Left ventricle myocardium superior (tissue), 1 donor: ENCODE measurements at places on chromosomes 5 and 9. TPM values are rescaled to one million over a fixed set of nuclear protein-coding genes. Genes with fewer than 3 reads are reported as not detected.

DNA sequence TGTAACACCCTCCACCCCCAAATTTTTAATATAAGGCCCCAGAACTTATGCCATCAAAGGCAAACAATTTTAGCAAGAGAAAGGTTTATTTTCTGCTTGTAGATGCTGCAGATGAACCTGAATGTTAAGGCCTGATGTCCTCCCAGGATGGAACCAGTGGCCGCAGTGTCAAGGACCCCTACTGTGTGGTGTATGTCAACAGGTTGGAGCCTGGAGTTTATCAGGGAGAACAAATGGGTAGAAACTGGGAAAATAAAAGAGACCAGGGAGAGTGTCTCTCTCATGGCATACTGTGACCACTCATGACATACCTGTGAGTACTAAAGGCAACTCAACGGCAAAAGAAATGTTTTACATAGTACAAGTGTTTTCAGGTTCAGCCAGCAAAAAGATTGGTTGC lies 34.5 kb upstream of the LMNB1 start:
- DNase-seq = no peak

- no peak for DNase-seq
Observed at GRCh38 chr9:8745347-8745746, 945.8 kb upstream of the DMAC1 start.

DNA sequence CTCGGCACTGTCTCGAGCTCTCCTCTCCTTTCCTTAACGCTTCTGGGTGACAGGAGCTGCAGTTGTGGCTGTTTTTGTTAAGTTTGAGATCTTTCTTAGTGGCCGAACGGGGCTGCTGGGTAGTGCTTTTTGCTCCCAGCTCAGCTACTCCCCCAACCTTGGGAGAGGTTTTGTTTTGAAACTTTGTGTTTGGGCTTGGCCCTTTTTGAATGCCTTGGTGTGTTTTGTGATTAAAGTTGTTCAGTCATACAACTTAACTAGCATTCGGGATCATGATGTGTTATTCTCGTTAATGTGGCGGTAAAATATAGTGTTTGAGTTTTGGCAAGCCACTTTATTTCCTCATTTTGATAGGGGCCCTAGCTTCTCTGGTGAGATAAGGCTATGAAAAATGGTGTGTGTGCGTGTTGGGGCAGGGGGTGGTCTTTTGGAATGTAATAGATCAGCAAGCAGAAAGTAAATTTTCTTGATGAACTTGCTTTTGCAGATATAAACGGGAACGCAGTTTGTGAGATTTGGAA lies 1.1 kb downstream of the KDM3B start:
- no peak for DNase-seq

DNA sequence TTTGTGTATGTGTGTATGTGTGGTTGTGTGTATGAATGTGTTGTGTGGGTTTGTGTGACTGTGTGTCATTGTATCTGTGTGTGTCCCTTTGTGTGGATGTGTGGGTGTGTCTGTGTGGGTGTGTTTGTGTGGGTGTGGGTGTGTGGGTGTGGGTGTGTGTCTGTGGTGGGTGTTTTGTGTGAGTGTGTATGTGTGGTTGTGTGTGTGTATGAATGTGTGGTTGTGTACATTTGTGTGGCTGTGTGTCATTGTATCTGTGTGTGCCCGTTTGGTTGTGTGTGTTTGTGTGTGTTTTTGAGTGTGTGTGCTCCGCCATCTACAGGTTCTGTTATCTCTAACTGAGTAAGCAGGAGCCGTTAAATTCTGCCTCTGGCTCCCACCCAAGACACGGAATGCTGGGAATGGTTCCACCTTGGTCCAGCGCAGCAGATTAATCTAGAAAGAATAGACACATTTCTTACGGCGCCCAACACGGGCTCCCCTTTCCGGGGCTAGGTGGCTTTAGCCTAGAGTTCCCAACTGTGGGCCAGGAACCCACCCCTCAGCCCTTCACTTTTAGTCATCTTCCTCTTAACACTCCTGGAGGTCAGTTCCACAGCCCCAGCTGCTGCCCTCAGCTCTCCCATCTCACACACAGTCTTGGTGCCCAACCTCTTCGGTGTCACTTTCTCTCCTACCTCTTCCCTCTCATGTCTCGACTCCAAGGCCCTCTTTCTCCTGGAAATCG lies 197.1 kb downstream of the TTLL11 start:
- peak; percentile 53 for DNase-seq

- DNase-seq = no peak
Observed at GRCh38 chr5:180333661-180334060, 19.5 kb downstream of the GFPT2 start.

GRCh38 chr5:140631831-140632365 lies 1.1 kb downstream of the CD14 start:
- DNase-seq = no peak

GRCh38 chr9:120396931-120397330 lies 183.0 kb downstream of the CDK5RAP2 start:
- no peak for DNase-seq

DNA sequence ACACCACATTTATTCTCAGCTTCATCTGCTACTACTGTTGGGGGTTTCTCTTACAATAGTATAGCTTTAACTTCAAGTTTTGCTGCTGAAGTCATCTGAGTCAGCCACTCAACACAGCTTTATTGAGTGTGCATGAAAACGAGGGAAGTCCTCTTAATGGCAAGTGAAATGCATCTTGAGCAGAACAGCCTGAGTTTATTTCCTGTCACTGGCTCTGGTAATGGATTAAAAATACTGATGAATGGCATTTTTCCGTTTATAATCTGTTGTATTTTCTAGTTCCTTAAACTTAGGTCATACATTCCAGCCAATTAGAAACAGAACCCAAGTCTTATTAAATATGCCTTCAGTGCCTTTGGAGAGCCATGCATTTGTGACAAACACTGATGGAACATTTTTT lies 238.6 kb downstream of the SLF1 start:
- no peak for DNase-seq

- DNase-seq = peak; percentile 87
Observed at GRCh38 chr9:130860458-130861316, 25.6 kb downstream of the ABL1 start.

GRCh38 chr9:2461892-2462291 lies 159.7 kb upstream of the VLDLR start:
- DNase-seq = no peak

- DNase-seq = peak; percentile 89
Observed at GRCh38 chr9:121598167-121598964, 53.1 kb upstream of the DAB2IP start.

GRCh38 chr5:123719004-123719403 lies 207.0 kb downstream of the CSNK1G3 start:
- DNase-seq = no peak

GRCh38 chr9:6711403-6711802 lies 46.4 kb upstream of the KDM4C start:
- DNase-seq = no peak

GRCh38 chr9:134245179-134245578 lies 80.8 kb upstream of the RNU6ATAC start:
- no peak for DNase-seq

DNA sequence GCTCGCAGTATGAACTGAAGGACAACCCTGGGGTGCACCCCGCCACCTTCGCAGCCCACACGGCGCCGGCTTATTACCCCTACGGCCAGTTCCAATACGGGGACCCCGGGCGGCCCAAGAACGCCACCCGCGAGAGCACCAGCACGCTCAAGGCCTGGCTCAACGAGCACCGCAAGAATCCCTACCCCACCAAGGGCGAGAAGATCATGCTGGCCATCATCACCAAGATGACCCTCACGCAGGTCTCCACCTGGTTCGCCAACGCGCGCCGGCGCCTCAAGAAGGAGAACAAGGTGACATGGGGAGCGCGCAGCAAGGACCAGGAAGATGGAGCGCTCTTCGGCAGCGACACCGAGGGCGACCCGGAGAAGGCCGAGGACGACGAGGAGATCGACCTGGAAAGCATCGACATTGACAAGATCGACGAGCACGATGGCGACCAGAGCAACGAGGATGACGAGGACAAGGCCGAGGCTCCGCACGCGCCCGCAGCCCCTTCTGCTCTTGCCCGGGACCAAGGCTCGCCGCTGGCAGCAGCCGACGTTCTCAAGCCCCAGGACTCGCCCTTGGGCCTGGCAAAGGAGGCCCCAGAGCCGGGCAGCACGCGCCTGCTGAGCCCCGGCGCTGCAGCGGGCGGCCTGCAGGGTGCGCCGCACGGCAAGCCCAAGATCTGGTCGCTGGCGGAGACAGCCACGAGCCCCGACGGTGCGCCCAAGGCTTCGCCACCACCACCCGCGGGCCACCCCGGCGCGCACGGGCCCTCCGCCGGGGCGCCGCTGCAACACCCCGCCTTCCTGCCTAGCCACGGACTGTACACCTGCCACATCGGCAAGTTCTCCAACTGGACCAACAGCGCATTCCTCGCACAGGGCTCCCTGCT lies 3.8 kb downstream of the IRX1 start:
- DNase-seq = no peak

- DNase-seq = no peak
Observed at GRCh38 chr5:143147383-143147782, 256.1 kb downstream of the NR3C1 start.

DNA sequence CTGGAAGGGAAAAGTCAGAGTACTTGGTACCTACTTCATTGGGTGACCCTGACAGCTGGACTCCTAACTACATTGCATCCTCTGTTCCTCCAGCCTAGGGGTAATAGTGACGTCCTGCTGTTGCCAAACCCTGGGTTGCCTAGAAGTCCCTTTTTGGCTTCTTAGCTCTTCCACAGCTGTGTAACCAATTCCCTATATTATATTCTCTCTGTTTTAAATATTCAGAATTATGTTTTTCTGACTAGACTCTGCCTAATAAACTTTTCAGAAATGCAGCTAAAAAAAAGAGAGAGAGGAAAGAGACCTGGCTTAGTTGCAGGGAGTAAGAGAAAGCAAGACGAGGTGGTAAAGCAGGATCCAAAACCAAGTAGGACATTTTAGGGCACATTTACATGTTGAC lies 28.4 kb downstream of the MCTP1 start:
- DNase-seq = no peak

GRCh38 chr5:169744336-169744735 lies 107.3 kb downstream of the DOCK2 start:
- no peak for DNase-seq

DNA sequence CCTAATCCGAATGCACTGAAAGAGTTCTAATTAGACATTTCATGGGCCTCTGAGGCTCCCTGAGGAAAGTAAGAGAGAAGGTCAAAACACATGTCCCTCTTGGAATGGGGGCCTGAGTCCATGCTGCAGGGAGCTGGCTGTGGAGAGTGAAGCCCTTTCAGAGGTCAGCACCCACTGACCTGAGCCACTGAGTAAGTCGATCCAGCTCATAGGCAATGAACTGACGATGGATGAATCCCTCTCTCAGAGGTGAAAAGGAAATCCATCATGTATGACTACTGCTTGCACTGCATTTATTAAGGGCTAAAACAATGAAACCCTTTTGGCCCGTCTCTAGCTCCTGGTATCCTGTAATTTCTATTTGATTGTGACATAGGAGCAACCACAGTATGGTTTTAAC lies 288.9 kb upstream of the VLDLR start:
- no peak for DNase-seq

GRCh38 chr9:107087222-107087621 lies 195.9 kb upstream of the RAD23B start:
- DNase-seq = no peak

DNA sequence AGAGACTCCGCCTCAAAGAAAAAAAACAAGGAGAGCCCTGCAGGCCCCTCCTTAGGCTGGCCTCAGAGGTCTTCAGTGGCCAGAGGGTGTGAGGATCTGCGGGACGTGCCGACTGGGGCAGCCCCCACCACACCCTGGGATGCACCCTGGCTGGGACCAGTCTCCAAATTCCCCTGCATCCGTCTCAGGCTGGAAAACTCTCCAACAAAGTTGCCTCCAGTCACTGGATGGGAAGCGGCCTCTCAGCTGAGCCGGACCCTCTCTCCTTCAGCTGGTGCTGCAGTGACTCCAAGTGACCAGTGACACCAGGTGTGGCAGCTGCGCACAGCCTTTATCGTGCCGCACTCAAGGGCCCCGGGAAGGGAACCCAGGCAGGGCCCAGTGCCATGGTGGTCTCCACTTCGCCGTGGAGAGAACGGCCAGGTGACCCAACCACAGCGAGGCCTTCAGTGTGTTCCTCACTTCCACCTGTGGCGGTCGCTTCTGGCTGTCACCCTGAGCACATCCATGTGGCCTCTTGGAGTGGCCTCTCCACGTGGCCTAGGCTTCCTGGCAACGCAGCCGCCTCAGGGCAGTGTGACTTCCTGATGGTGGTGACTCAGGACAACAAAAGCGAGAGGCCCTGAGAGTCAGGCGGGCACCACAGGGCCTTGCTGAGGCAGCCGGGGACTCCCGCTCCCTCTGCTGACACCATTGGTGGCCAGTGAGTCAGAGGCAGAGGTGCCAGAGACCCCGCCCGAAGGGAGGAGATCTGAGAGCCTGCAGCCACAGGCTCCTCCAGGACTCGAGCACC lies 19.3 kb upstream of the CAMSAP1 start:
- peak; percentile 47 for DNase-seq

DNA sequence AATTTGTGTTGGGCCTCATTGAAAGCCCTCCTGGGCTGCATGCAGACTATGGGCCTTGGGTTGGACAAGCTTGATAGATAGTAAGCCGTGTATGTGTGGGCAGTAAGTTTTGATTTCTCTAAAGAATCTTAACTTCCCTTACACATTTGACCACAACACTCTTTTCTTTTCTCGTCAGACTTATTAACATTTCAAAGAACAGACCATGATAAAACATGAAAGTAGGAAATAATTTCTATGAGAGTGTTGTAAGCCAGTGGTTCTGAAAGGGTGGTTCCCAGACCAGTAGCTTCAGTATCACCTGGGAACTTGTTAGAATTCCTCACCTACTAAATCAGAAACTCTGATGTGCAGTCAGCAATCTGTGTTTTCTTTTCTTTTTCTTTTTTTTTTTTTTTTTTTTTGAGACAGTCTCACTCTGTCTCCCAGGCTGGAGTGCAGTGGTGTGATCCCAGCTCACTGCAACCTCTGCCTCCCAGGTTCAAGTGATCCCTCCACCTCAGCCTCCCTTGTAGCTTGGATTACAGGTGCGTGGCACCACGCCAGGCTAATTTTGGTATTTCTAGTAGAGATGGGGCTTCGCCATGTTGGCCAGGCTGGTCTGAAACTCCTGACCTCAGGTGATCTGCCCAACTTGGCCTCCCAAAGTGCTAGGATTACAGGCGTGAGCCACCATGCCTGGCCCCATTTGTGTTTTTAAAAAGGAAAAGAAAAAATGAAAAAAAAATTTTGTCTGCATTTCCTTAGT lies 20.0 kb upstream of the GCNT1 start:
- DNase-seq = no peak

GRCh38 chr5:77960305-77960704 lies 184.2 kb upstream of the TBCA start:
- DNase-seq = no peak

PCDHA7 gene
- 0.12 TPM for total RNA-seq

EFNA5 gene
- total RNA-seq = 36.4 TPM

ITK gene
- 0.99 TPM for total RNA-seq

ARHGEF37 gene
- 32.8 TPM for total RNA-seq

HMMR gene
- total RNA-seq = 0.72 TPM

KLHL3 gene
- total RNA-seq = 24.5 TPM

PRR16 gene
- 12.9 TPM for total RNA-seq

KIF4B gene
- 0.05 TPM for total RNA-seq

ENTREP1 gene
- total RNA-seq = 21.3 TPM

WNK2 gene
- 250 TPM for total RNA-seq

PDE8B gene
- 0.69 TPM for total RNA-seq

FBN2 gene
- 10.0 TPM for total RNA-seq

FRRS1L gene
- 2.2 TPM for total RNA-seq
